ENCODE measurements at places on chromosomes 1 and 21.
A peak's percentile ranks its signal among the peaks of the same experiment; 100 is the strongest.

DNA sequence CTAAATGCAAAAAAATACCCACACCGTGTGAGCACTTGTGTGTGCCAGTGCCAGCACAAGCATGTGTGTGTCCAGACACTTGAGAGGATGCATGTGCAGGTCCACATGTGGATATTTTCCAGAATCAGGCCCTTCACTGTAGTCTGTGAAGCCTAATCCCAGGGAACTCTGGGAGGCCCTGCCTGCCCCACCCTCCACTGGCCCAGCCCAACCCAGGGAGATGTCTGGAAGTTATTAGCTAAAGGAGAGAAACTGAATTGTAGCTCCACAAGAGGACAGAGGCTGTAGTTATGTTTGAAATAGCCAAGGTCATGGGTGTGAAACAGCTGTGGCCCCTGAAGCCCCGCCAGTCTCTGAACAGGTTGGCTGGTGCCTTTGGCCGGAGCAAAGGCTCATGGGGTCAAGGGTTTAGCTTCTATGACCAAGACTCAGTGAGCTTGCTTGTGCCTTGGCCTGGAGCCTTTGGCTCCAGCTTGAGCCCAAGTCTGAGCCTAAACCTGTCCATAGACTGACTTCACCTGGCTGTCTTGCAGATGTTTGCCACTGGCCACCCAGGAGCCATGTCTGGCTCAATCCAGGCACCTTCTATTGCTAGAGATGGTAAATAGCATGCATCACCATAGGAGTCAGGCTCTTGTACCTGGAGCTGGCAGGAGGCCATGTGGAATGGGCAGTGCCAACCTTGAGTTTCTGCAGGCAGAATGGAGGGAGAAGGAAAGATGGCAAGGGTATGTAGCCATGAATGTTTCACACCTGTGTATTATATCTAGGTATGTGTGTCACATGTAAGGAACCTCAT lies 69.9 kb downstream of the TMEM53 start:
- no peak for DNase-seq

DNA sequence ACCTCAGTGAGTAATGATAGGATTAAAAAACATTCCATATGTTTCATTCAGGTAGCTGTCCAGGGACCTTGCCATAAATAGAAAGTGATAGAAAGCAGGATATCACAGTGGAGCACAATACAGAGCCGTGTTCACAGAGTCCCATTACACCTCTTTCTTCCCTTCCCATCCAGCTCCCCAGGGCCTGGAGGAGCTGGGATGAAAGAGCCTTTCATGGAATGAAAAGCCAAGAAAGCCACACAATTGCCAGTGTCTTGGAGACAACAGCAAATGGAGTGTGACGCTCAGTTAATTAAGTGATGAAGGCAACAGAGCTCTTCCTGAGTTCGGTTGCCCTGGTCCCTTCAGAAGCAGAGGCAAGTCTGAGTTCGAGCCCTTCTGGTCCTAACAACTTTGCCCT lies 387.3 kb upstream of the PLXNA2 start:
- no peak for DNase-seq

GRCh38 chr21:17612023-17612564 lies 607 bp downstream of the BTG3 start:
- DNase-seq, result peak; percentile 48

DNA sequence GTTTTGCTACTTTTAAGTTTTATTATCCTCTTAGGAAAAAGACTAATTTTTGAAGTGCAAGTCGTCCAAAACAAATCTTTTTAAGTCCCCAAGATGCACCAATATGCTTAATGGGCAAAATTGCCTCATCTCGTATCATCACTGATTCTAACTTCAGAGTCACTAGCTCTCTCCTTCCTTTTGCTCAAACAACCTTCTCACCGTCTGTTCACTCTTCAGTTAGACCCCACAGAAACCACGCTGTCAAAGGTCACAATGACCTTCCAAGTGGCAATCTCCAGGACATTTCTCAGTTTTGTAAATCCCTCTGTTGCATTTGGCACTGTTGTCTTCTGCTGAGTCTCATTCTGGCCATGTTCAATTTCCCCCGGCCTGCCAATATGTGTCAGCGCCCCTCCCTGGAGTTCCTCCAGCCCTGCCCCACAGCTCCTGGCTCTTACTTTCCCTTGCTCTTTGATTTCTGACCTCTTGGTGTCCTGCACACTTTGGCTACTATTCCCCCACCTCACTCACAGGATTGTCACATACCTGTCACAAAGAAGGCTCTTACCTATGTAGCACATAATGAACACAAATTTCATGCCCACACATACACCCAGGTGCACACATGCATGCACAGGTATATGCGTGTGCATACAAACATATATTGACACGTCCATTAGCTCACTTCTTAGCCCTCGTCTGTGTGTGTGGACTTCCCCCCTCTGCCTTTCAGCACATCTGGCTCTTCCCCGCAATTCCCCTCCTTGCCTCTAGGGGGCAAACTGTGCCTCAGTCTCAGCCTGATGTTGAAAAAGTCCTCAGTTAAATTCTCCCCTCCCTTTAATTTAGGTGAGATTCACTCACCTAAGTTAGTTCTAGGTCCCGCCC lies 354.0 kb upstream of the DUSP10 start:
- DNase-seq, result peak; percentile 57

GRCh38 chr21:39156024-39156423 lies 27.2 kb downstream of the PSMG1 start:
- DNase-seq, result no peak

DNA sequence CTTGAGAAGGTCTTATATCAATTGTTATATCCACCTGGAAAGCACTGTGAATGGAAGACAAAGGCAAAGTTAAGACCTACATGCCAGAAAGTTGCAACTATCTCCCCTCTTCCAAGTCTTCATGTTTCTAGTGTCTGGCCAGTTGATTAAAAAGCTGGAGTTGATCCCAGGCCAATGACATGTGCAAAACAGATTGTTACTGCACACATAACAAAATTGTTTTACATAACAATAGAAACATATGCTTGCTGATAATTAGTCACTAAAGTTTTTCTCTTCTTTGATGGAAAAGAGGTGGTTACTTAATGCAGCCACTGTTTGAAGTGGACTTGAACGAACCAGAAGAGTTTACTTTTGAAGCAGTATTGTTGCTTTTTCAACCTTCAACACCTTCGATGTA lies 158.2 kb downstream of the TGFBR3 start:
- DNase-seq, result no peak

GRCh38 chr1:19949016-19949415 lies 25.6 kb upstream of the PLA2G2E start:
- no peak for DNase-seq
